ENCODE measurements at places on chromosomes 3 and 15.
A peak's percentile ranks its signal among the peaks of the same experiment; 100 is the strongest.

- no peak overlapping the region for H3K4me3 ChIP-seq
- H3K27ac ChIP-seq, result no peak overlapping the region
- DNase-seq, result no peak
Measured at GRCh38 chr15:59255680-59256336, 49.2 kb downstream of the LDHAL6B start.

GRCh38 chr3:70064194-70064779 is 64.8 kb downstream of the SAMMSON start:
- H3K4me3 ChIP-seq, result no peak overlapping the region
- H3K27me3 ChIP-seq, result no peaks in the 10 kb centered on the region
- no peak overlapping the region for H3K27ac ChIP-seq
- H3K36me3 ChIP-seq, result no peaks in the 10 kb centered on the region
- no peaks in the 10 kb centered on the region for H3K4me1 ChIP-seq
- DNase-seq, result peak; percentile 51

GRCh38 chr15:48965972-48966371 is 2.3 kb upstream of the SHC4 start:
- no peaks in the 10 kb centered on the region for H3K36me3 ChIP-seq
- DNase-seq, result peak; percentile 79
- no peak overlapping the region for H3K4me3 ChIP-seq
- H3K27ac ChIP-seq, result no peak overlapping the region

GRCh38 chr15:23869396-23869795 is 182.3 kb upstream of the NDN start:
- no peaks in the 10 kb centered on the region for H3K36me3 ChIP-seq
- peaks cover 2% of the 10 kb centered on the region for H3K4me1 ChIP-seq
- no peak overlapping the region for H3K27ac ChIP-seq

GRCh38 chr3:18951333-18951732 is 197.0 kb upstream of the KCNH8 start:
- no peak for DNase-seq
- H3K36me3 ChIP-seq, result no peaks in the 10 kb centered on the region
- H3K27ac ChIP-seq, result no peak overlapping the region
- no peaks in the 10 kb centered on the region for H3K27me3 ChIP-seq
- H3K4me3 ChIP-seq, result no peak overlapping the region

DNA sequence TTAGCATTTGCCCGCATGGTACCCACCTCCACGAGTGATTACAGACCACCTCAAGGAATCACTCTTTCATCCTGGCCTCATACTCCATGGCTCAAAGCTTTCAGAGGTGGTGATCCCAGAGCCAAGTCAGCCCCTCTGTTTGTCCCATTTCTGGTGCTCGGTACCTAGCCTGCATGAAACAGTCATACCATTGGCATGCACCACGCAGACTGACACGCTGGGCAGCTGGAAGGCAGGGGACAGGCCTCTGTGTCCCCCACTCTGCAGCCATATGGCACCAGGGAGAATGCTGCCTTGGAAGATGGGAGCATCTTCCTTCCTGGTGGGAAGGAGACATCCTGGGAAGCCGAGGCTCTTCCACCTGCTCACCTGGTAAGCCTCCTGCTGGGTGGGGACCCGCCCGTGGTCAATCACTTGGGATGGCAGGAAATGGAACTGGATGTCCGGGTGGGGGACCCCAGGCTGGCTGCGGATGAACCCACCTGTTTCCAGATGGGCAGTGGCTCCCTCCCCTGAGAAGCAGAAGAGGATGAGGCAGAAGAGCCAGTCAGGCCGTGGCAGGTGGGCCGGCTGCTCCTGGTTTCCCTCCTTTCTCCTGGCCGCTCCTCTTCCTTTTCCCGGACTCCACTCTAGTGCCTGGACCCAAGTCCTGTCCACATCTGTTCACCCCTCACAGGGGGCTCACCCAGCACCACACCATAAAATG is 26.9 kb downstream of the CHDH start:
- no peaks in the 10 kb centered on the region for H3K4me1 ChIP-seq
- no peaks in the 10 kb centered on the region for H3K27me3 ChIP-seq

All from cardiac muscle cell (in vitro differentiated cells and primary cell).